Left cardiac atrium (tissue), 4 donors: ENCODE measurements at places on chromosomes 1 and 21. TPM values are rescaled to one million over a fixed set of nuclear protein-coding genes. Genes with fewer than 3 reads are reported as not detected.

- no peak for DNase-seq
These were observed 3.9 kb upstream of the RGS1 start for GRCh38 chr1:192571668-192572067.

DNA sequence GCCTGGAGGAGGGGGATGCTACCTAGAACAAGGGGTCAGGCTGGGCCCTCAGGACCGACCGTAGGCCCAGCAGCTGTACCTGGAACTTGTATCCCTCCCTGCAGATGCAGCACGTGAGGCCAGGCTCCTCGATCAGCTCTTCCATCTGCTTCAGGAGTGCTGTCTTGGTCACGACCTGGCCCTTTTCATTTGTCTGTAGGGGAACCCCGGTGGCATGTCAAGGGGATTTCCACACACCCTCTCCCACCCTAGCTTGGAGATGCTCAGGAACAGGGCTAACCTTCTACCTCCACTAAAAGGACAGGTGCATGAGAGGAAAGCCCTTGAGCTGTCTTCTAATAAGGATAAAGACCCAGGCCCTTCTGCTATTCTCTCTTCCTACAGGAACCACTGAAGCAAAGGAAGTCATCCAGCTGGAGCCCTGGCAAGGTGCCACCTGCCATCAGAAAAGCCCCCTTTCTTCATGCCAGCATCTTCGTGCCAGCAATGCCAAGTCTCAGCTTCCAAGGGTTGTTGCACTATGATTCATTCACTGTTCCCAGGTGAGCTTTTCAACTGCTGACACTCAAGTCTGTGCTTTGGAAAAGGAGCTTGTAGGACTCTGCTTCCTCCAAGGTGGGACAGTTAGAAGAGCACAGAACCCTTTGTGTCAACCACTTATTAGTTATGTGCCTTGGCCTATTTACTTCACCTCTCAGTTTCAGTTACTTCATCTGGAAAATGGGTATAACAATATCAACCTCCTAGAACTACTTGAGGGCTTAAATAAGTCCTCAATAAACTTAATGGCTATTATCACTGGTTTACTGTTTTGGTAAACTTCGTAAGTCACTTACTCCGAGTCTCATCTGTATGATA lies 122.1 kb downstream of the UBR4 start:
- DNase-seq, result no peak

DNA sequence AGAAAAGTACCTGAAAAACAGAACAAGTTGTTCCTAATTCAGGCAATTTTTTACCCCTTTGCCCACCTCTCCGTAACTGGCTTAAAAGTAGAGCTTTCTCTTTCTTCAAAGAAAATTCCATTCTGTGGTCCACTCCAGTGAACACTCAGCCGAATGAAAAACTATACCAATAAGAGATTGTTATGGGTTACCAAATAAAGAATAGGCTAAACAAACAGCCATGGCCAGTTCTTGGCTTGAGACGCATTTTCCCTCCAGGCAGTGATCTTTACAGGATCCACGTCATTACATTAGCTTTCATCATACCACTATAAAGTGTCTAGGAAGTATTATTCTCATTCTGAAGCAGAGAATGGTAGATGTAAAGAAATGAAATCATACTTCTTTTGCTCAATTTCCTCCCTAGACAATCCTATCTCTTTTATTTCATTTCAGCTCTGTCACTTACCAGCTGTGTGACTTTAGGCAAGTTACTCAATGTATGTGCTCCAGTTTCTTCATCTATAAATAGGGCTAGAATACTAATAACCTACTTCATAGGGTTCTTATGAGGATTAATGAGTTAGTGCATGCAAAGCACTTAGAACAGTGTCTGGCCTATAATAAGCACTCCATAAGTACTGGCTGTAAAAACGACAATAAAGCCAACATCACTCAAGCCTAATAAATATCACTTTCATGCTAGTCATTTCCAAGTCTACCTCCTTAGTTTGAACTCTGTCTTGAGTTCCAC lies 26.5 kb upstream of the TRIM45 start:
- DNase-seq, result no peak

Gene PTAFR
- total RNA-seq, result 5.2 TPM

Gene CYP4A11
- total RNA-seq, result not detected

Gene CGN
- total RNA-seq, result 2.7 TPM
